ENCODE measurements at places on chromosomes 2 and 18.
A peak's percentile ranks its signal among the peaks of the same experiment; 100 is the strongest.

DNA sequence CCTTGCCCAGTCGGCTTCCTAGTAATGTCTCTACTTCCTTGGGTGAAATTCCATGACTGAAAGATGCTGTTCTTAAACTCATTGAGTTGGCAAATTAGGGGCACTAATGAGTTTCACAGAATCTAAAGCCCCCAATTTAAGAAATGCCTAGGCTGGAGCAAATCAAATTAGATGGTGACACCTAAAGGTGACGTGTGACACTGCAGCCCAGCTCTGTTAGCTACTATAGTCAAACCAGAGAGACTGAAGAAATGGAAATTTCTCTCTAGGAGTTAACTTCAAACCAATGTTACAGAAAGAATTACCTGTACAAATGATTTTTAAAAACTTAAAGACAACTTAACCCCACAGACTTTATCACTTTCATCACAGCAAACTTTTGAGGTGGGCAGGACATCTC lies 37.2 kb downstream of the LCT start:
- no peak for DNase-seq

DNA sequence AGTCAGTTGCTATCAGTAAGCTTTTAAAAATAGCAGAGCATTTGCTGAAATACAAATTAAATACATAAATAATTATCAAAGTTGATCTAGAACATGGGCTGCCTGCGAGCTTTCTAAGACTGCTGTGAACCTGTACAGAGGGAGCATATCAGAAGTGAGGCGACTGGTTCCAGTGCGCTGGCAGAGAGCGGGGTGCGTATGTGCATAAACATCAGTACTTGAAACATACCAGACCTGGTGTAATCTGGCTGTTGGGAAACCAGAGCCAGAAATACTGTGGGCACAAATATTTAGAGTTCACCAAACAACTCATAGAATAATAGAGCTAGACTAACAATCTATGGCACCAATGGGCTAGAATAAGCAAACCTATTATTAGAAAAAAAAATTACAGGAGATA lies 27.3 kb downstream of the PDIA6 start:
- DNase-seq = no peak

DNA sequence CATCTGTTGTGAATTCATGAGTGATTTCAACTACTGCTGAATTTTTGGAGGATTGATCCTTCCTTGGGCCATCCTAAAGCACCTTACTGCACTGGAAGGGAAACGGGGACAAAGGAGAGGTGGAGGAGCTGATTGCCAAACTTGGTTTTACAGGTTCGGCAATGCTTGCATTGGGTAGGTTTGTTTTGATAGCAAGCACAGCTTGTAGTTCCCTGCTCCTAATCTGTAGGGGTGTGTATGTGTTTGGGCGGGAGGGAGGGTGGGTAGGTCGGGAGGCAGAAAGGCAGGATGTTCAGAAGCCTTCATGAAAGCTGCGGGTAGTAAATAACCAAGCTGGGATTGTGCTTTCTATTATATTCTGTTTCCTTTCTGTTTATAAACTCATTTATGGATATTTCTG lies 24.6 kb downstream of the PHLPP1 start:
- no peak for DNase-seq

GRCh38 chr2:176039375-176039774 lies 37.3 kb upstream of the LNPK start:
- DNase-seq = no peak

GRCh38 chr2:139367416-139367815 lies 587.2 kb upstream of the NXPH2 start:
- DNase-seq = no peak

DNA sequence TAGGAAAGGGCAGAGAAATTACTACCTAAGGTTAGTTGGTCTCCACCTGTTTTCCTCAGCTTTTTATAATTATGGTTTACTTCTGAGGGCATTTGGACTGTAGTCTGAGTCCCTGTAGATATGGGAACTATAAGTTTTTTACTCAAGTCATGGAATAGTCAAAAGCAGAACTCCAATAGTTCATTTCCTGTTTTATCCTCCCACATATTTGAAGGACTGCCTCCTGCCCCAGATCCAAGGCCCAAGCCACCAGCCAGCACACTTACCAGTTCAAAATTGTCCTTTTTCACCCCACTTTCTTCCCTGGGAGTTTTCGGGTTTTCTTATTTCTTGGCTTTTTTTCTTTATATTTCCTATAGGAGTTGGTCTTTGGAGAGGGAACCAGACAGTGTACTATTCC lies 164.1 kb downstream of the MBD5 start:
- DNase-seq = no peak

DNA sequence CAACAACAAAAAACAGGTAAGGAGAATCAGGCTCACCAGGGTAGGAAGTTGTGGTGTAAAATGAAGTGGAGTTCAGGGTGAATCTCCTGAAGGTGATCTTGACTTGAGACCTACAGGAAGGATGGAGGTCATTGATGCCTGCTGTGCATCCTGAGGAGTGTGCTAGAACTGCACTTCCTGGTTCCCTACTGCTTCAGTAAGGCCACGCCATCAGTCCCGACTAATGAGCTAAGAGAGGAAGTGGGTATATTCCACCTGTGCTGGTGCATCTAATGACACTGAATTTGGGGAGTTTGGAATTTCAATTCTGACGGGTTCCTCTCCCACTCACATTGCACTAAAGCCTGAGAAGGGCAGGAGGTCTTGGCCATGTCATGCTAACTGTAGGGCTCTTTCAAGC lies 349.3 kb upstream of the SLC14A2 start:
- DNase-seq = no peak

DNA sequence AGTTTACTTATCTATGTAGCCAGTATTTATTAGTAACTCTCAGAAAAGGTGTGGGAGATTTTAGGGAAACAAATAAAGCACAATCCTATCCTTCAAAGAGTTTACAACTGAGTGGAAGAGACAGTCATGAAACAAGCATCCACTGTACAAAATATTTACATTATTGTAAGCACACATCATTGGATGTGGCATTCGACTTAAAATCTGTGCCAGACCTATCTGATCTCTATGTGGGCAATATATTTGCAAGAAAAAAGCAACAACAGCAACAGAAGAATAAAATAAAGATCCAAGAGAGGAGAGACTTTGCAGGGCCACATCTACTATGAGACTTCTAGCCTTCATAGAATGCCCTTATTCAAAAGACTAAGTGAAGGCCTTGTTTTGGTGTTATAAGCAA lies 882.1 kb upstream of the PIK3C3 start:
- DNase-seq = no peak

DNA sequence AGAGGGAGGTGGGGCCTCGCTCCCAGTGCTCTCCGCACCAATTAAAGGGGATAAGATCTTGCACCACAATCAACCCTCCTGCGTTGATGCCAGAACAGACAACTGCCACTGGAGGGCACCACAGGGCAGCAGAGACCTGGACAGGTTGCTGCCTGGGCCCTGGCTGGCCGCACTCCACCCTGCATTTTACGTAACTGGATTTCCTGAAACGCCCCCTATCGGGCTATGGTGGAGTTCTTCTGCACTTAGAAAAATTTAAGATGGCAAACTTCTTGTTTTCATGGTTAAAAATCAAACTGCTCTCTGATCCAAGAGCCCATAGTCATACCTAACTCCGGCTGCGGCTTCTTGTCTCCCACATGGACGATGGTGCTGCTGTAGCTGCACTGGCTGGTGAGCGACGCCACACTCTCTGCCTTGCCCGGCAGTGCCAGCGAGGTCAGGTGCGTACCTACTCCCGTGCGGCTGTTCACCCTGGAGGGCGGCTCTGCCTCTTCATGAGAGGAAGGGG lies 16.8 kb upstream of the HES6 start:
- peak; percentile 85 for DNase-seq

GRCh38 chr18:58732471-58732870 lies 61.2 kb downstream of the MALT1 start:
- DNase-seq = no peak

- DNase-seq = no peak
Measured at GRCh38 chr18:22701795-22702194, 231.3 kb upstream of the RBBP8 start.

DNA sequence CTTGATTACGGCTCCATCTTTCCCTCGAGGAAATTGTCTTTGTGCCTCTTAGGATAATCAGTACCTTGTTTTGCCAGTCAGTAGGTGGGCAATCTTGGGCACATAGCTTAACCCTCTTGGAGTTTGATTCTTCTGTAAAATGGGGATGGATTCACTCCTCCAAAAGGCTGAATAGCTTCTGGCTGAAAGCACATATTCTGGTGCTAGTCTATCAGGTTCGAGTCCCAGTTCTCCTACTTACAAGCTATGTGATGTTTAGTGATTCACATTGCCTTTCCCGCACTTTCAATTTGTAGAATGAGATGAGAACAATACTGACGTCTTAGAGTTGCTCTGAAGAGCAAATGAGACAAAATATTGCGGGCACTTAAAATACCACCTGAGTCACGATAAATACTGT lies 43.9 kb downstream of the ATIC start:
- no peak for DNase-seq

GRCh38 chr2:46803911-46804670 lies 111.5 kb downstream of the MCFD2 start:
- no peak for DNase-seq

DNA sequence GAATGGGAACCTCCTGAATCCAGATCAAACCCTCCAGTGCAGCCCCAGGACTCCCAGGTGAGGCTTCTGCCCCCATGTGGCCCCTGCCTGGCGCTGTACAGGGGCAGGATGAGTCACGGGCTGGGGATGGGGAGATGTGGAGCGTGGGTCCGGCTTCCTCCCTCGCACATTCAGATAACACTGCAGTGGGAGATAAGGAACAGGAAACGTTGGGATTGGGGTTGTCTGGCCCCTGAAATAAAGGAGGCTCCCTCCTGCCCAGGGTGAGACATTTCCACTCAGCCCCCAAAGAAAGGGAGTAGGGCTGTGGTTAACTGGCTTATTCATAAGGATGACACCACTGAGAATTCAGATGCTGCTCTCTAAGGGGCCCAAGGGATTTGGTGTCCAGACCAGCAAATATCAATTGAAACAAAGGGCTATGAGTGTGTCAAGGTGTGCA lies 30.7 kb downstream of the IGFBP5 start:
- DNase-seq = no peak

DNA sequence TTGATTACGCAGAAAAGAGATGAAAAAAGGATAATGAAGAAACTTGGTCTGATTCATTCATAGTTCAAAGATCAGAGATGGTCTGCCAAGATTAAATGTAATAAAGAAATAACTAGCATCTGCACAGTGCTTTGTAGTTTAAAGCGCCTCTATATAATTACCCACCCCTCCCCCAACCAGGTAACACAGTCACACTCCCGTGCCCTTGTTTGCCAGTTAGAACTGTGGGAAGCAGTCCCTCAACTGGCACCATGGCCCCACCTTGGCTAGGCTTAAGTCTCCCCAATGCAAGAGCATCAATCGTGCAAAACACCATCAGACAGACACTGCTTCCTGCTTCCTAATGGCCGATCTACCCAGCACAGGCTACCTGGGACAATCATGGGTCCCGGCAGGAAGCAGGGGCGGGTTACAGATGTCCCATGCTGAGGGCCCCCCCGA lies 11.6 kb downstream of the ADCY3 start:
- no peak for DNase-seq

DNA sequence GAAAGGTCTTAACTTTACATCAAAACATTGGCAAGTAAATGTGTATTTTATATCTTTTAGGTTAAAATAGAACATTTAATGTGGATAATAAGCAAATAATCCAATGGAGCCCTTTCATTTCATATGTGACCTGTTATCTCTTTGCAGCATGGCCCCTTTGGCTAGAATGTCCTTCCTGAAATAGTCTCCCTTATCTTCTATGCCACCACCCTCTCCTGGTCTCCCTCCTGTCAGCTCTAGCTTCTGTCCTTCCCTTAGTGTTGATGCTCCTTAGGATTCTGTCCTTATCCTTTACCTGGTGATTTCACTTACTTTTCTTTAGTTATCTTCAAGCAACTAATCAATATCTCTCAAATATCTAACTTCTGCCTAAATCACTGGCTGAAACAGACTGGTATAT lies 87.1 kb upstream of the TFCP2L1 start:
- no peak for DNase-seq

DNA sequence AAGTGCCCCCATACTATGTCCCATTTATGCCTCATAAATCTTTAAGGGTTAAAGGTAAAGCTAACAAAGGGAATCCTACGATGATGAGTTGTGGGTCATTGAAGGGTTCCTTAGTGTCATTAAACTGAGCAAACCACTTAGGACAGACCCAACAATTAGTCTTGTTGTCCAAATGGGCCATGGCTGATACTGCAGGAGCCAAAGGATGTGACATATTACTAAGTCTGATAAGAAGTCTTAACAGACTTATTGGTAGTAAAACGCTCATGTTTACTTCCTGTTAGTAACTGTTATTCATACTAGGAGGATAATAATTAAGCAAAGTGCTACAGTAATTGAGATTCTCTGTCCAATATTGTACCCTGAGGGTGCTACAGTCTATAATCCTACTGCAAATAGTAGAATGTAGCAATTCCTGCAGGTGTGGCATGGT lies 96.8 kb downstream of the PTPN4 start:
- DNase-seq = no peak

GRCh38 chr2:64615192-64615763 lies 38.4 kb downstream of the SERTAD2 start:
- no peak for DNase-seq

DNA sequence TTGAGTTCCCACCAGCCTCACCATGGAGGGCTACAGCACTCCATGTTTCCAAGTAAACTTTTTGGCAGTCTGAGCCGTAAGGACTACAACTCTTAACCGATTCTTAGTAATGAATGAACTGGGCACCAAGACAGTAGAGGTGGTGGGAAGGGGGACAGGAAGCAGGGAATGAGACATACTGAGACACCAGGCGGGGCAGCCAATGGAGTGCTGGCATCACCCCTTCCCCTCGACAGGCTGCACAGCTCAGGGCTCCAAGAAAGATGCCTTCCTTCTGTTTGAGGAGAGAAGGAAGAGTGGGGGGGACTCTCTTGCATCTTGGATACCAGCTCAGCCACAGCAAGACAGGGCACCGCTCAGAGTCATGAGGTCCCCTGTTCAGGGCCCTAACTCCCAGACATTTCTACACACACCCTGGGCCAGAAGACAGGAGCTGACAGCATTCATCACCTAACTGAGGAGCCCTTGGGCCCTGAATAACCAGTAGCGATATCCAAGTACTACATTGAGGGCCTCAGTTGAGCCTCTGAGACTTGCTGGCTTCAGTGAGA lies 45.2 kb downstream of the USP34 start:
- no peak for DNase-seq

Data from NCI-H2029 (cell line).